ENCODE measurements at places on chromosomes 11 and 22.

GRCh38 chr22:20153945-20154344, 3.1 kb upstream of the CCDC188 start:
- DNase-seq, result no peak

DNA sequence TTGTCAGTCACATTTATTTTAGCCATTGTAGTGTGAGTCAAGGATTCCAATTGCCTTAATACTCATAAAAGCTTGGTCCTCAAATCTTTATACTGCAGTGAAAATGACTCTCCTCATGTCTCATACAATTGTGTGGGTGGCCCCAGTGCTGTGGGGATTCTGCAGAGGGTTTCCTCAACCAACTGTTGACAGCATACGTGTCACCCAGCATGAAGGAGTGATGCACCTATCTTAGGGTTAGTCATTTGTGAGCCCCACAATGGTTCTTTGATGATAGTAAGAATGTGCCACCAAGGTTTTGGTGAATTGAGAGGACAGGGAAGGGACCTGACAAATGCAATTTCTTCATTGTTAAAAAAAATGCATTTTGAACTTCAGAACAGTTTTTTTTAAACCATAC, 1046.2 kb downstream of the OPCML start:
- DNase-seq, result no peak

DNA sequence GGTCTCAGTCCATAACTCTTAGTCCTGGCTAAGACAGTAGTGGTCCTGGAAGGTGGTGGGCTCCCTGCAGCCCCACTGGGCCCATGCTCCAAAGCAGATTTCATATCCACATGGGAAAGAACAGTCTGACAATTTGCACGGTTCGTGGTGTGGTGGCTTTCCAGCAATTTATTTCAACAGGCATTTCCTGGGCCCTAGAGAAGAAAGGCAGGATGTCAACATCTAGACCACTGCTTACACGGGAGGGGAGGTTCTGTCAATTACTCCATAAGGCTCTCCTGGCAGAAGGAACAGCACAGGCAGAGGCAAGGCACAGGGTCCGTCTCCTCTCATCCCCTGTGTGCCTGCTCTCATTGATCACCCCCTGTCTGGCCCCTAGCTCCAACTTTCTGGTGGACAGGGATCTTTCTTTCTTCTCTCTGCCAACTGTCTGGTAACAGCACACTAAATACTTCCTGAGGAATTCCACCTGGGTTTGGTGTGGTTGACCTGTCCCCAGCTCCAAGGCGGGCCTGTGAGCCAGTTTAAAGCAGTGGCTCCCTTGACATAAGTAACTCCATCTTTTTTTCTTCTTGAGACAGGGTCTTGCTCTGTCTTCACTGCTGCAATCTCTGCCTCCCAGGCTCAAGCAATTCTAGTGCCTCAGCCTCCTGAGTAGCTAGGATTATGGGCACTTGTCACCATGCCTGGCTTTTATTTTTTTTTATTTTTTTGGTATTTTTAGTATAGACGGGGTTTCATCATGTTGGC, 5.1 kb upstream of the A4GALT start:
- no peak for DNase-seq

DNA sequence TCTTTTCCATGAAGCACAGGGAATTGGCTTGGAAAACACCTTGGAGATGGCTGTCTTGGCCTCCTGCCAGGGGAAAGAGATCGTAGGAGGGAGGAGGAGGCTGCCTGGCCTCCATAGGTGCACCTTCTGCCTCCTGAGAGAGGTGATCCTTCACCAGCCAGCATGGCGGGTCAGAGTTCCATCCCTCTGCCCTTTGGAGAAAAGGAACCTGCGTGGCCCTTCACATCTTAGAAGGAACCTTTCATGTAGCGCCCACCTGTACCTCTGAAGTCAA, 58.2 kb upstream of the DRD2 start:
- no peak for DNase-seq

DNA sequence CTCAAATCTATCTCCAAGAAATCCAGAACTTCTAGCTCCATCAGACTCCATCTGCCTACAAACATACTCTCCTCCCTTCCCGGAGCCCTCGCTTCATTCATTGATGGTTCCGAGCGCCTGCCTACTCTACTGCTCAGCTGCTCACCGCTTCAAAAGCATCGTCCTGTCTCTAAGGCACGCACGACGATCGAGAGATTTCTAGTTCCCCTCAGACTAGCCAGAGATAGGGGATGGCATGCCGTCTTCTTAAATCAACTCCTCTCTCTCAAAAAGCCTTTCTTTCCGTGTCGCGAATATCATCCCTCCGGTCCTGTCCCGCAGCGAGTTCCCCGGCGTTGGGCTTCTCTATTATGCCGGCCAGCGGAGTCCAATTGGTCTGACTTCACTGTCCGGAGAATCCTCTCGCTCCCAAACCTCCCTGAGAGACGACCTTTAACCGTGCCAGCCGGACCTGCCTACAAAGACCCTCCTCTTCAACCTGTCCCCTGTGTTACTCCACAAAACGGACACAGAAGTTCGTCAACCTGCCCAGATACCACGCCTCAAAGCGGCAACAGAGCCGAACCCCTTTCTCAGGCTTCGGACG, 592 bp downstream of the EEF1G start:
- no peak for DNase-seq

GRCh38 chr11:114354076-114354475, 46.2 kb downstream of the C11orf71 start:
- DNase-seq, result no peak

DNA sequence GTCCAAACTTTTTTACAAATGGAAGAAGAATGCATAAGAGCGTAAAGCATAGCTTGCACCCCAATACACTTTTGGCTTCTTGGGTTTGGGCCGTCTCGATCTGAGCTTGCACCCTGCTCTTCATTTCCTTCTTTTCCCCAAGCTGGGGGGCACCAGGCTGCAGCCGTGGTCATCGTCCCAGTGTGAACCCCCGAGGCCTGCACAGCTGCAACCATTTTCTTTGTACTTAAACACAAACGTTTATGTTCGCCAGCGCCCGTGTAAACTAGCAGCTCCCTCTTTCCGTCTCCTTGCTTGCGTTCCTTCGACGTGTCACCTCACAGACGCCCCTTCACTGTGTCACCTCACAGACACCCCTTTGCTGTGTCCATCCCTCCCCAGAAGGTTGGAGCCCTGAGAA, 10.1 kb downstream of the KRTAP5-5 start:
- DNase-seq, result no peak

DNA sequence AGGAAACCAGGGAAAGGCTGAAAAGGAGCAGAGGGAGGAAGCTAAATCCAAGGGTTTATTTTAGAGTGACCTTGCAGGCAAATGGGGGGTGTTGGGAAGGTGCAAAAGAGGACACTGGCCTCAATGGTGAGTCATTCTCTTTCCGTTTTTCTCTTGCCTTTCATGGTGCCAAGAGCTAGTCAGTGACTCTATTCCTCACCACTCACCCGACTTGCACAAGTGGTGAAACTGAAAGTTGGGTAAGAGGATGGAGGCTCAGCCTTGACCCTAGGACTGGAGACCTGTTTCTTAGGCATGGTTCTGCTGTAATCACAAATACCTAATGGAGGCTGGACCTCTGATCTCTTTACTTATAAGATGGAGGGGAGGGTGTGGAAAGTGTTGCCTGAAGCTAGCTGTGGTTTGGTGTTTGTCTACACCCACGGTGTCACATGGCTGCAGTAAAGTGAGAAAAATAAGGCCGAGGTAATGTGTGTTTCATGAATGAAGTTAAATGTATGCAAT, 67.3 kb upstream of the CREB3L1 start:
- DNase-seq, result no peak

DNA sequence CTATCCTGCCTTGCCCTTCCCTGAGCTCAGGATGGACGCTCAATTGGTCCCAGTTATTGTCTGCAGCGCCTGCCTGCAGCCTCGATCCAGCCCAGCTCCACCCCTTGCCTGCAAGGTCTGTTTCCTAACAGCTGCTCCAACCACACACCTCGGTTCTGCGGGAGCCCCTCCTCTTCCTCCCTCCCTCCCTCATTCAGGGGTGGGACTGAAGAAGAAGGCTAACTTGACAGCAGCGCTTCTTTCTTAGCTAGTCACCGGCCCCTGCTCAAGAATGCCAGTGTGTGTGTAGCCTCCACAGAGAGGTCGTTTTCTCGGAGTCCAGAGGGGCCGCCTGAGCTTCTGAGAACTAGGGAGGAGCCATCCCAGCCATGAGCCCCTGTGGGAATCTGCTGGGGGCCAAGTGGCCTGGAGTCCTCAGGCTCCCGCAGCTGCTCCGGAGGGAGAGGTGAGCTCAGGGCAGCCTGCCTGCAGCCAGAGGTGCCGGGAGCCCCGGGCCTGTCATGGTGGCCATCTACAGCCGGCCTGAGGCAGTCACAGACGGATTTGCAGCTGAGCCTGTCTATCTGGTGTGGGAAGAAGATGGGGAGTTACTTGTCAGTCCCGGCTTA, 36.1 kb downstream of the LIMK2 start:
- peak; percentile 78 for DNase-seq

- DNase-seq, result peak; percentile 3
These were observed 85.2 kb downstream of the CCDC81 start for GRCh38 chr11:86459682-86460460.

- DNase-seq, result no peak
These were observed 41.3 kb upstream of the CXCR5 start for GRCh38 chr11:118842369-118842768.

GRCh38 chr11:118771547-118772288, 19.2 kb downstream of the DDX6 start:
- DNase-seq, result no peak

DNA sequence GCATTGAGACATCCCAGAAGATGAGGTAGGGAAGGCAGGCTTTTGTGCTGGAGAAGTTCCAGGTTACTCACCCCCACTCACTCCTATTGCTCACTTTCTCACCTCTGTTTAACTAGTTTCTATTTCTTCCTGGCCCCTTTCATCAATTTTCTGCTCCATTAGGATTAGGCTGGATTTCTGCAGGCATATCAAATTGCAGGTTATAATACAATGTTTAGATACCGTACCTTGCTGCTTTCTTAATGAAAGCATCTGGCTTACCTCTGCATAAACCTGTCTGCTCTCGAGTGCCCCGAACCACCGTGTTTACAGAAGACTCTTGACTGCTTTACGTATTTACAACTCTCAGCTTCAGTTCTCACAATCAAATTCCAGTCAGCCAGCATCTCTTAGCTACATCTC, 173.7 kb downstream of the ADAMTS15 start:
- DNase-seq, result no peak

GRCh38 chr22:48581796-48582469, 1245.7 kb downstream of the BRD1 start:
- DNase-seq, result no peak

DNA sequence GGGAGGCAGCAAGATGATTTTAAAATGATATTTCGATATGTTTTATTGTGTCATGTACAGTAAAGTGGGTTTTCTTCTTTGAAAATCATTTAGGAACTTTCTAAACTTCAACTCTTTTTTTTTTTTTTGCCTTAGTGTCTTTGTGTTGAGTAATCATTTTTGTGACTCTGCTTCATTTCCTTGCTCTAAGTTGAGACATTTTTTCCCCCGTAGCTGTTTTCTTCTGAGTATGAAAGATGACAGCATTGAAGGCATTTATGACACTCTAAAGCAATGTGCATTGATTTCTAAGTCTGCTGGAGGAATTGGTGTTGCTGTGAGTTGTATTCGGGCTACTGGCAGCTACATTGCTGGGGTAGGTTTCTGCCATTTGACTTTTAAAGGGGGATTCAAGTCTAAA, 23.5 kb downstream of the RRM1 start:
- no peak for DNase-seq

DNA sequence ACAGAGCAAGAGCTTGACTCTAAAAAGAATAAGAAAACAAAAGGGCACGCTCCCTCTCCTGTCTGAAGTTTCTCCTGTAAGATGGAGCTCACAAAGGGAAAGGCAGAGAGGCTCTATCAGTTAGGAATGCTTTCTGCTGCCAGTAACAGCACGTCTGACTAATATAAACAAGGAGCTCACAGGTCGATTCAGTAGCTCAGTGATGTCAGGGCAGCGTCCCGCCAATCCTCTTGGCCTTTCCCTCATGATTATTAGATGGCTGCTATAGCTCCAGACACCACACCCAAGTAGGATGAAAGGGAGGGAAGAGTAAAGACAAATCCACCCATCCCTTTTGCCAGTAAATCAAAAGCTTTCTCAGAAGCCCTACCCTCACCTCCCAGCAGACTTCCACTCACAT, 51.3 kb upstream of the HMGXB4 start:
- DNase-seq, result no peak

DNA sequence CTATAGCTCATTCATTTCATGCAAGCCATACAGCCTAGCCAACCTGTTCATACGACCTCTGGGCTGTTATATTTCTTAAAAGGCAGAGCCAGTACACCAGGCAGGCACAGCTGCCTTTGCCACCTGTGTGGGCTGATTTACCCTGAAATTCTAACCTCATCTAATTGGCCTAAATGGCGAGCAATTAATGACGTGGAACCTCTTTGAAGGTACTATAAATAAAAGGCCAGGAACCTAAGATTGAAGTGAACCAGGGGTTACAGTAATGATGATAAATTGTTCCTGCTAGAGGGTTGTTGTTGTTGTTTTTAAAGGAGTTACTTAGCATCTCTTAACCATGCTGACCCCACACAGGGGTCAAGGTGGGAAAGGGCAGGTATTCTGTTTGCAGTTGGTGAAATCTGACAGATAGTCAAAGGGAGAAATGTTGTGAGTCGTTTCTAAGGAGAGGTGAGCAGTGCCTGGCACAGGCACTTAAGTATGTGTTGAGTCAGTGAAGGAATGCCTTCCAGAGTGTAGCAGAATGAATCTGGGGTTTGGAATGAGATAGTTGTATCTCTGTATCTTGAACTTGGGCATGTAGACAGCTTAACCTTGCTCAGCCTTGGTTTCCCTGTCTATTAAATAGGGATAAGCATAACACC, 213.5 kb upstream of the NAV2 start:
- DNase-seq, result no peak

GRCh38 chr22:17806437-17806836, 32.2 kb upstream of the BID start:
- DNase-seq, result no peak

- DNase-seq, result no peak
These were observed 59.5 kb downstream of the TRIM29 start for GRCh38 chr11:120078397-120078796.

GRCh38 chr11:126585388-126585773, 229.9 kb downstream of the ST3GAL4 start:
- DNase-seq, result no peak

DNA sequence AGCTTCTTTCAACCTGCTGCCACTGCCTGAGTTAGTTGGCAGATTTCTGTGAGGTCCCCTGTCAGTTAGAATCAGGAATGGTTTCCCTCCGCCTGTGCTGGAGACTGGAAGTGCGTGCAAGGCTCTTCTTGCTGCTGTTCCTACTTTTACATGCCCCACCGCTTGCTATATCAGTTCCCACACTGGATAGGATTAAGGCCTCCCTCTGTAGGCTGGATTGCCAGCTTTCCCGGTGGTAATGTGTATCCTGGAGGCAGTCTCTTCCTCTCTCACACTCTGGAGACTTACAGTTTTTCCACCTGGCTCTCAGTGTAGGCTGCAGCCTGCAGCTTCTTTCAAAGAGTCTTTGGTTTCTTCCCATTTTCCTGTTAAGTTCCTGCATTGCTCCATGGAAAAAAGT, 66.5 kb downstream of the ARHGAP42 start:
- peak; percentile 20 for DNase-seq

GRCh38 chr22:43008509-43008908, 6.4 kb downstream of the PACSIN2 start:
- DNase-seq, result no peak

All from iPS DF 19.7 (cell line).